ENCODE measurements at places on chromosomes 6 and 20.

- no peak for DNase-seq
Observed at GRCh38 chr6:6785163-6785521, 196.6 kb downstream of the LY86 start.

- no peak for DNase-seq
Observed at GRCh38 chr20:21526776-21527175, 12.9 kb upstream of the NKX2-2 start.

- DNase-seq = no peak
Observed at GRCh38 chr6:85015396-85015990, 251.1 kb upstream of the TBX18 start.

DNA sequence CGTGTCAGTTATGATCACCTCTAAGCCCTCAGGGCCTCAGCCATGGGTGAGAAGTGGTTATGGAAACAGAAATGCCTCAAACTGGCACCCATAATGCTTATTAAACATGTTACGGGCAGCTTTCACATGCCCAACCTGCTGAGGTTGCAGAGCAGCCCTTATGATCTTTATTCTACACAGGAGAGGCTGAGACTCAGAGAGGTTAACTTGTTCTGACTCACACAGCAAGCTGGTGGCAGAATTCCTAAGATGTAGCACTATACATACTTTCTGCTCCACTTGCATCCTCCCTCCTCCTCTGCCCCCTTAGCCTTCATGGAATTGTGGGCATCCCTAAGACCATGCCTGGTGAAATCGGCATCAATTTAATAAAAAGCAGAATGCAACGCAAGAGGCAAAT, 34.7 kb upstream of the IGF2R start:
- DNase-seq = no peak

GRCh38 chr6:167778497-167779128, 48.1 kb upstream of the AFDN start:
- no peak for DNase-seq

DNA sequence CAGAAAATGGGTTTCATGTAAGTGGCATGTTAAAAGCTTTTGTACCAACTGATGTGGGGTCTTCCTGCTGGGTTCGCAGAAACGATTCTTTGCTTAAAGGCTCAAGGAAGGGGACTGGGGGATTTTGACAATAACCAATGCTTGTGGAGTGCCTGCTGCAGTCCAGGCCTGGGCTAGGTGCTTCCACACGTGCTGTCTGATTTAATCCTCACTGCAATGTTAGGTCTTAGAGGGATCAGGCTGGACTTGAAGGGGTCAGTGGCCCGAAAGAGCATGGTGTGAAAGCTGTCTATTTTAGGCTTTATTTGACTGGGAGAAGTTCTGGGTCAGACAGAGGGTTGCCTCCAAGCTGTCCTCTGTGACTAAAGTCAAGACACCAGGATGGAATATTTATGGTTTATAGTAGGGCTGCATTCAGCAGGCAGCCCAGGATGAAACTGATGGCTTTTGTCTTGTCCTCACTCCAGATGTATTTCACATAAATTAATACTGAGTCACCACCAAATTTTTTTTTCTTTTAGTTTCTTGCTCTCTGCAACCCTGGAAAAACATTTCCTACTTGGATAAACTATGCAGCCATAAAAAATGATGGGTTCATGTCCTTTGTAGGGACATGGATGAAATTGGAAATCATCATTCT, 219.1 kb downstream of the ZMYND8 start:
- no peak for DNase-seq

DNA sequence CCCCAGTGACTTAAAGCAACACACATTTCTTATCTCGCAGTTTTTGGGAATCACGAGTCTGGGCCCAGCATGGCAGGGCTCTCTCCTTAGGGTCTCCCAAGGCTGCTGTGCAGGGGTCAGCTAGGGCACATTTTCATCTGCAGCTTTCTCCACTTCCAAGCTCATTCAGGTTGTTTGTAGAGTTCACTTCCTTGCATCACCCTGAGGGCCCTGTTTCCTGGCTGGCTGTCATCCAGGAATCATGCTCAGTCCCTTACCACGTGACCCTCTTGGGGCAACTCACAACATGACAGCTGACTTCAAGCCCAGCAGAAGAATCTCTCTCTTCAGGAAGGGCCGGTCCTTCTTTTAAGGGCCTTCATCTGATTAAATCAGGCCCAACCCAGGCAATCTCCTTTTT, 21.3 kb downstream of the SNAP25 start:
- DNase-seq = no peak

DNA sequence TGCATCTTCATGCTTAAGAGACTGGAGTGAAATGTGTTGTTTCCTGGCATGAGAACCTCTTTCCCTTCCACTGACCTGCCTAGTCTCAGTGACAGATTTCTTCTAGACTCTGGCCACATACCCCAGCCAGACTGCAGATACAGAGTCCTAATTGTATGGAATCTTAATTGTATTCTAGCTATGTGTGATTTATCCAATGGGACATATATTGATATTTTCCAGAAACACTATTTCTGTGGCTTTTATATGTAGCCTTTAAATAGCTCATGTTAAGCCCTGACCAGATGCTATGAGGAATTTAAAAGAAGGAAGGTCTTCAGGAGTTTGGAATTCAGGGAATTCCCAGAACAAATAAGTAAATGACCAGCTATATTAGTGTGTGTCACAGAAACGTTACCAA, 99.0 kb downstream of the FIG4 start:
- no peak for DNase-seq

GRCh38 chr6:43578748-43579147, 2.8 kb downstream of the POLH start:
- DNase-seq = no peak

GRCh38 chr20:63252284-63252711, 2.0 kb downstream of the NKAIN4 start:
- DNase-seq = no peak

- DNase-seq = no peak
Observed at GRCh38 chr20:925516-925915, 9.4 kb upstream of the ANGPT4 start.

DNA sequence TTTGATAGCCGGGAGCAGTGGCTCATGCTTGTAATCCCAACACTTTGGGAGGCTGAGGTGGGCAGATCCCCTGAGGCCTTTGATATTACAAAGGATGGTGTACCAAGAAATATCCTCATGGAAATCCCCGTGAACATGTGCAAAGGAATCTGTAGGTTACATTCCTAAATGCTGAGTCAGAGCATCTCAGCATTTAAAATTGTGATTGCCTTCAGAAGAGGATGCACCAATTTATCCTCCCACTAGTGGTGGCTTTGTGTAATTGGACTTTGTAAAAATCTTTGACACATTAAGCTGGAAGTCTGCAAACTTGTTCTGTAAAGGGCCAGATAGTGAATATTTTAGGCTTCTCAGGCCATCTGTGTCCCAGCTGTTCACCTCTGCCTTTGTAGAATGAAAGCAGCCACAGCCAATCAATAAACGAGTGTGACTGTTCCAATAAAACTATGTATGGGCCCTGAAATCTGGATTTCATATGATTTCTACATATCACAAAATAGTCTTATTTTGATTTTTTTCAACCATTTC, 11.8 kb downstream of the TMEM14B start:
- no peak for DNase-seq

DNA sequence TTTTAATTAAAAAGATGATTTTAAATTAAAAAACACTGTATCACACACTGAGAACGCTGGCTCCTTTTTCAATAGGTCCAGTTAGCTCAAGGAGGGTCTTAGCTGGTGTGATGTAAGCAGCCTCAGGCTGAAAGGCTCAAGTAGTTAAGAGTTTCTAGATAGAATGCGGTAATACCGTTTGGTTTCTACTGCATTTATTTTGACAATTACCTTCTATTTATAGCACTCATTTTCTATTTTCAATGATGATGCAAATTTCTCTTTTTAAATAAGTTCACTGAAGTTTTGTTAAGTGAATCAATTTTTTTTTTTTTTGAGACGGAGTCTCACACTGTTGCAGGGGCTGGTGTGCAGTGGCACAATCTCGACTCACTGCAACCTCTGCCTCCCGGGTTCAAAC, 87.1 kb downstream of the PREX1 start:
- no peak for DNase-seq

DNA sequence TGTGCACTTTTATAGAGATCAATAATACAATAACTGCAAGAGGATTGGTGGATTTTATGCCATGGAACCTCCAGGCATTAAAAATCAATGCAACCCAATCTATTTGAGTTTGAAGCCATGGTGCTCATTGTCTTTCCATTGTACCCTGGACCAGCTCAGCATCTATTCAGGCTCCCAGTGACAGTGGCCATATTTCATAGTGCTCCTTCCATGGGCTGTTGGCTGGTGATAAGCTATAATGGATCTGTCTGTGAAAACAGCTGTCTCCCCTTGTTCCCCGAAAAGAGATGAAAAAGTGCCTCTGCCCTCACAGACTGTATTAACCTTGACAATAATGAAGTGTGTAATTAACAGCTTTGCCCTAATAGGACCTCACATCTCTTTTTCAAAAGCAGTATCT, 74.3 kb downstream of the LAMP5 start:
- DNase-seq = no peak

- no peak for DNase-seq
Observed at GRCh38 chr20:9099372-9099771, 30.5 kb downstream of the PLCB4 start.

GRCh38 chr6:99471638-99472037, 43.6 kb downstream of the USP45 start:
- DNase-seq = no peak

DNA sequence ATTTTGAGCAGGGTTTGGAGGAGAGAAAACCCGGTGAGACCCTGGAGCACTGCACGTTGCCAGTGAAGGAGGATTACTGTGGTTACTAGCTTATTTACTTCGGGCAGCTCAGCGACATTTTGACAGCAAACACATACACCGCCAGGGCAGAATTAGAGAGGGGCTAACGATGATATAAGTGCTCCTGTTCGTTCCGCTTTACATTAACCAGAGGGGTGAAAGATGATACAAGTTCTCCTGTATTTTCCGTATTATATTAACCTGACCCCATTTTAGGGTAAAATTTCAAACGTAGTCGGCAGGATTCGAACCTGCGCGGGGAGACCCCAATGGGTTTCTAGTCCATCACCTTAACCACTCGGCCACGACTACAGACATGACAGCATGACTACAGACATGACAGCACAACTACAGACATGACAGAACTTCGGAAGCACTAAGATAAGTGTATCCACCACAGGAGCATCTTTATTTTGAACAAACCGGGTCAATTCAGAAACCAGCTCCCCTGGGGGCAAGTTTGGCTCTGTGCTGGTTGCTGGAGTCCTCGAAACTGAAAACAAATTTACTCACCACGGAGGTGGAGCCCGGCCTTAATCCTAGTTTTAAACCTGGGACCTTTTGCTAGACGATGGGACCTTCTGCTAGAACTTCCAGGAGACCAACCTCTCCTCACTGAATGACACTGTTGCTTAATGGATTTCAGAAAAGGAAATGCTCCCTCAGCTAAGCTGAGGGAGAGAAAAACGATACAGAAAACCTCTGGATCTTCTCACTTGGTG, 80.4 kb upstream of the ZNF184 start:
- DNase-seq = no peak

- DNase-seq = no peak
Observed at GRCh38 chr6:169252505-169253189, 999 bp downstream of the THBS2 start.

DNA sequence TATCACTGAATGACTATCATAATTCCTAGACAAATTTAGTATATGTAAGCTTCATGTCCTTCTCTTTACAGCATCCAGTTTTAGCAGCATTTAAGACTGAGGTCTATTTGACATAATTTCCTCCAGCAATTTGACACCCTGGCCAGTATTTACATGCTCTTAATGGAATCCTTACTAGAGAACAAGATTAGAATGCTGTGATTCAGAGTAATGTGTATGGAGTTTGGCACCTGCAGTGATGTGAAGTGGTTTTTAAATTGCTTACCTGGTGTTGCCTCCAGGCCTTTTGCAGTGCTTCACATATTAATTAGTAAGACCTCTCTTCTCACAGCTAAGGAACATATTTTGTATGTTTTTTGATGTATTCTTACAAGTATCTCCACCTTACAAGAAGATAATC, 9.8 kb downstream of the NKX2-4 start:
- no peak for DNase-seq

- DNase-seq = no peak
Observed at GRCh38 chr6:130765181-130765727, 62.0 kb upstream of the SMLR1 start.

- peak; percentile 76 for DNase-seq
Observed at GRCh38 chr6:41901882-41902519, 6.8 kb upstream of the USP49 start.

- peak; percentile 1 for DNase-seq
Observed at GRCh38 chr6:12595161-12595811, 121.3 kb upstream of the PHACTR1 start.

- no peak for DNase-seq
Observed at GRCh38 chr20:34896086-34896621, 19.7 kb downstream of the ACSS2 start.

- no peak for DNase-seq
Observed at GRCh38 chr20:33835615-33836172, 24.5 kb downstream of the CHMP4B start.

DNA sequence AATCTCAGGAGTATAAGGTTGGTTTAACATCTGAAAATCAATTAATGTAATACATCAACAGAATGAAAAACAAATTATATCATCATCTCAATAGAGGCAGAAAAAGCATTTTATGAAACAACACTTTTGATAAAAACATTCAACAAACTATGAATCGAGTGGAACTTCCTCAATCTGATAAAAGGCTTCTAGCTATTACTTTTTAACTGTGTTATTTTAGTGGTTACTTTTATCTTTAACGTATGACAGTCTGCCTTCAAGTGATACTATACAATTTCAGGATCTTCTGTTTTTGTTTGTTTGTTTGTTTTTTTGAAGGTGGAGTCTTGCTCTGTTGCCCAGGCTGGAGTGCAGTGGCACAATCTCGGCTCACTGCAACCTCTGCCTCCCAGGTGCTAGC, 73.7 kb downstream of the ZFAND3 start:
- DNase-seq = no peak

DNA sequence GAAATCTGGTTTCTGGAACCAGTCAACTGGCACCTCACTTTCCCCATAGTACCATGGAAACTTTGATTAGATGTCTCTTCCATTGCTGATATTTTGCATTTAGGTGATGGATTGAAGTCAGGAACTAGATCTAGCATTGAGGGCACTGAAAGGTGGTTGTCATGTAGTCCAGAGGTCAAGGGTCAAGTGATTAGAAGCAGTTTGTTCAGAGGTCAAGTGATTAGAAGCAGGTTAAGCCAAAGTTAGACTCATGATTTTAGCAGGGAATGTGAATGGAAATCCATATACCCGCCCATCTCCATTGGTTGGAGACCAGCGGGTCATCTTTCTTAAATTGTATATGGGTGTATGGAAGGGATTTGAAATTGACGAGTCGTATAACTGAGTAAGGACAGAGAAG, 51.2 kb downstream of the CBFA2T2 start:
- DNase-seq = no peak

GRCh38 chr6:84740385-84740784, 24.0 kb downstream of the TBX18 start:
- DNase-seq = no peak

DNA sequence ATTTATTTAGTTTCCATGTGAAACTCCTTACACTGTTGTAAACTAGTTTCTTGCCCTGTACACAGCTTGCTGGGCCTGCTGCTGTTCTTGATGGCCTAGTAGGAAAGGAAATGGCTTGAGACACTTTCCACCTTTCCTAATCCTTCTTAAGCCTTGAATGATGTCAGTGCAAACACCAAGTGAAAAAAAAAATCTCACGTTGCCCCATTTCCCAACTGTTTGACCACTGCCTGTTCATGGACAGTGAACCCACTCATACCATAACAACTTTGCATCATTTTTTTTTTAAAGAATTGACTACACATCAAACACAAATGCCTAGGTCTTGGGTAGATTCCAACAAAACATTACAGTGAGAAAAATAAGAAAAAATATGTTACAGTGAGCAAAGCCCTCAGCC, 653.6 kb upstream of the FLRT3 start:
- no peak for DNase-seq

All from CD4-positive, alpha-beta T cell treated with Interleukin-4 for 1 hour (primary cell).